ENCODE measurements at places on chromosomes 4 and X.

- no peak for DNase-seq
Observed at GRCh38 chrX:150649096-150649870, 43.9 kb upstream of the MTMR1 start.

- DNase-seq: no peak
Observed at GRCh38 chrX:7647831-7648230, 195.1 kb upstream of the VCX start.

DNA sequence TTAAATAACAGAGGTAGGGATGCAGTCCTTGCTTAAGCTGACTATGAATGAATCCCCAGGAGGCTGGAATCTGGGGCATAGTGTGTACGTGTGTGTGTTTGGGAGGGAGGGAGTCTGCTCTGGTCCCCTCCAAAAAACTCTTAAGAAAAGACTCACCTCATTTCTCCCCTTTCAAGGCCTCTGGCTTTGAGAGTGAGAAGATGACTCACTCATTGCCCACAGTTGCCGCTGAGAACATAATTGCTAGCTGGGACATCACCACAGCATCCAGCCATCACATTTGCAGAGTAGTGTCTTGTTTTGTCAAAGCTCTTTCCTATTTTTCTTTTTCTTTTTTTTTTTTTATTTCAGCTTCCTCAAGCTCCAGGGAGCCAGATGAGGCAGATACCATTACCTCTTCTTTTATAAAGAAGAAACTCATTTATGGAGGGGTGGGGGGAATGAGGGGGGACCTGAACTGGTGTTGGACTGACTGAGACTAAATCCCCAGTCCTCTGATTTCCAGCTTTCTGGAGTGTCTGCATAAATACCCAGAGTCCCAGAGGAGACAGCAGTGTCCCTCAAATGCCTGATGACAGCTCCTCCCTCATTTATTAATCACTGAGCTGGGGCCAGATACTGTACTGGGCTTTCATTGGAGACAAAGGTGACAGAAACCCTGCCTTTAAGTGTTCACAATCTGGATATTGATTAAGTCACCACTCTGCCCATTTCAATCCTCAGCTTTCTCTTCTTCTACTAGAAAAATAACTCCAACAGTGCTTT lies 61.9 kb upstream of the LAS1L start:
- peak; percentile 31 for DNase-seq

DNA sequence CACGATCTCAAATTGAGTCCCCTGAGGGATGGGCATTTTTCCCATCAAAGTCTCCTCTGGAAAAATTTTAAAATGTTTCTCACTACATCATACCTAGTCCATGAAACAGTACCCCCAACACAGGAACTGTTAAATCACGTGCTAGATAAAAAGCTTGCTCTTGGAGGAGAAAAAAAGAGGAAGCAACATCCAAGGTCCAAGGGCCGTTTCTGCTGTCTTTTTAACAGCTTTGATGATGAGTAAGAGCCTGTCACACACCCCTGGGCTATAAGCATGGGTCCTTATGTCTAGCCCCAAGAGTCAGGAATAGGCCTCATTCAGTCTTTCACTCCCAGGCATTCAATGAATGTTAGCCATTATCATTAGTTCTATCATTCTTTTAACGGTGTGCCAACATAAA lies 128.9 kb downstream of the SH3KBP1 start:
- DNase-seq: no peak

GRCh38 chrX:24428516-24428915 lies 36.6 kb upstream of the PDK3 start:
- DNase-seq: no peak

DNA sequence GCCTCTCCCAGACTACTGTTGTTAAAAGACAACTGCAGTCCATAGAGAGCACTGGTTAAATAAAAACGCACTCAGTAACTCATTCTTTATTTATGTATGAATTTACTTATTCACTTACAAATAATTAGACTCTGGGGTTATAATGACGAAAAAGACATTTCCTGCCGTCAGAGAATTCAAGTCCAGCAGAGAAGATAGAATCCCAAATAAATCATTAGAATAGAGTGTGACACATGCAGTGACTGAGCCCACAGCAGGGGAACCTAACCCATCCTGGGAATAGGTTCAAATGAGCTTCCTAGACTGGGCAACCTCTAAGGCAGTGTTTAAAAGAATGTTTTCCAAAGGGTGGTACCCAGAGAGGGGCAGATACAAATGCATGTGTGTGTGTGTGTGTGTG lies 53.9 kb downstream of the FGFBP1 start:
- no peak for DNase-seq

- DNase-seq: no peak
Observed at GRCh38 chr4:25919676-25920075, 5.7 kb downstream of the SMIM20 start.

DNA sequence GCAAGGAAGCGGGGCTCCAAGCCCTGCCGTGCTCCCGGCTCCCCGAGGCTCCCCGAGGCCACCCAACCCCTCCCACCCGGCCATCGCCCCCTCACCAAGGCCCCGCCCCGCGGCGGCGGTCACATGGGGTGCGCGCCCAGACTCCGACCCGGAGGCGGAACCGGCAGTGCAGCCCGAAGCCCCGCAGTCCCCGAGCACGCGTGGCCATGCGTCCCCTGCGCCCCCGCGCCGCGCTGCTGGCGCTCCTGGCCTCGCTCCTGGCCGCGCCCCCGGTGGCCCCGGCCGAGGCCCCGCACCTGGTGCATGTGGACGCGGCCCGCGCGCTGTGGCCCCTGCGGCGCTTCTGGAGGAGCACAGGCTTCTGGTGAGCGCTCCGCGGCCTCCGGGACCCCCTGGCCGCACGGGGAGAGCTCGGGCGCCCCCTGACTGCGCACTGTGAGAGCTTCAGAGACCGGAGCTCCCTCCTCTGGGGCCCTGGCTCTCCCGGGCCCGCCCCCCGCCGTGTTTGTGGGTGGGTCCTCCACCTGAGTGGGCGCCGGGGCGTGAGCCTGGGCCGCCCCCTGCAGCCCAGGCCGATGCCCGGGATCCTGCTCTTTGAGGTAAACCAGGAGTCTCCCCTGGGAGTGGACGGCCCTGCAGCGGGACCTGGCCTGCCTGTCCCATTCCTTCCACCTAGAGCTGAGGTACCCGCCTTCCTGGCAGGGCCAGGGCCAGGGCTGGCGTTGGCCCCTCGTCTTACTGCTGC lies at the start of gene IDUA:
IDUA (plus strand) TSS at position 166 of the 745 bp plus-strand sequence; CDS start at position 207, 41 bp downstream.
- peak; percentile 80 for DNase-seq

GRCh38 chr4:120549011-120549570 lies 373.4 kb downstream of the PRDM5 start:
- no peak for DNase-seq

GRCh38 chr4:139782926-139783522 lies 117.4 kb downstream of the MGST2 start:
- DNase-seq: no peak

- no peak for DNase-seq
Observed at GRCh38 chr4:172721659-172722058, 447.0 kb upstream of the GALNT7 start.

- no peak for DNase-seq
Observed at GRCh38 chr4:76987685-76988084, 38.1 kb downstream of the SEPTIN11 start.

GRCh38 chrX:72715546-72715945 lies 1.4 kb upstream of the PHKA1 start:
- no peak for DNase-seq

GRCh38 chr4:5045097-5045496 lies 6.2 kb upstream of the STK32B start:
- DNase-seq: no peak

DNA sequence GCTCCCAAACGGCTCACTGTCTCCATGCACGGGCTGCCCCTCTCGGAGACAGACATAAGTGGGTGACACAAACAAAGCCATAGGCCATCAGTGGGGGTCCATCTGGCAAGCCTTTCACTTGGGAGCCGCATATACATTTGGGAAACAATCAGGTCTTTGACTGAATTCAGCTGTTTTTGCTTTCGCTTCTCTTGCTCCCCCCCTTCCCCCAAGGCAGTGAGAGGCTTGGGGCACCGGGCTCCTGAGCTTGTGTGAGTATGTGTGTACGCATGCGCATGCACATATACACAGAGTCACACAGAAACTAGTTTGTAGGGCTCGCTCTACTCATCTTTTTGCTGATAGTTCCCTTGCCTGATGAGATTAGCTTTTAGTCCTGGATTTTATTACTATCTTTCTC lies 284.4 kb downstream of the AFF2 start:
- no peak for DNase-seq

DNA sequence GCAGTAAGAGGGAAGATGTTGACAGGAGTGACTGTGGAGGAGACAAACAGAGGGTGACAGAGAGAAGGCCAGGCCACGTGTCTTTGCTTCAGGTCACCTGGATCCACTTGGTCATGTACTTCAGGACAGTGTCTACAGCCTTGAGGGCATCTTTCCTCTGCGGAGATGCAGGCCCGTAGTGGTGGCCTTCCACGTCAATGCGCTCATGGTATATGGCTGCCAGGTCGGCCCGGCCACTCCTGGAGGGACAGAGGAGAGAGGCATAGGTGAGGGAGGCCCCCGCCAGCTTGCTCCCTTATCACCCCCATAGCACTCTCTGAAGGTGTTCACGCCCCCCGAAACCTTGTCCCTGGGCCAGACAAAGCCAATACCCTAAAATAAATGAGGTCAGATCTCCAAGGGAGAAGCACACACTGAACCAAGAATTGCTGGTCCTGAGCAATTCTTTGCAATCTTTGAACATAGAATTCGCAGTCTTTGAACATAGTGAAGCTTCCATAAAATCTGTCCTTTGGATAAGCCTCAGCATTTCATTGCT lies 99.9 kb downstream of the ENPP6 start:
- no peak for DNase-seq

GRCh38 chrX:119497185-119497584 lies 28.9 kb downstream of the SLC25A5 start:
- no peak for DNase-seq

DNA sequence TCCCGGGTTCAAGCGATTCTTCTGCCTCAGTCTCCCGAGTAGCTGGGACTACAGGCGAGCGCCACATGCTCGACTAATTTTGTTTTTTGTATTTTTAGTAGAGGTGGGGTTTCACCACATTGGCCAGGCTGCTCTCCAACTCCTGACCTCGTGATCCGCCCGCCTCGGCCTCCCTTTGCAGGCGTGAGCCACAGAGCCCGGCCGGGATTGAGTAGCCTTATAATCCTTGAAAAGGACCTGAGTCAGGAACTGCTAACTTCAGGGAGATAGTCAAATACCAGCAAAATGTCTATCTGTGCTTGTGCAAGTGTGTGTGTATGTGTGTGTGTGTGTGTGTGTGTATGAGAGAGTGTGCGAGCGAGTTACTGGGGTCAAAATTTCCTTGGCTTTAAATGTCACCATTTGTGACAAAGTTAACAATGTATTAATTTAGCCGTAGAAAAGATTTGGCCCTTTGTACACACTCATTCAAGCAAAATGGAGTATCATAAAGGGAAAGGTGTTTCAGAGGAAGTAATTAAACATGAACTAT lies 1.8 kb upstream of the KDM6A start:
- no peak for DNase-seq

DNA sequence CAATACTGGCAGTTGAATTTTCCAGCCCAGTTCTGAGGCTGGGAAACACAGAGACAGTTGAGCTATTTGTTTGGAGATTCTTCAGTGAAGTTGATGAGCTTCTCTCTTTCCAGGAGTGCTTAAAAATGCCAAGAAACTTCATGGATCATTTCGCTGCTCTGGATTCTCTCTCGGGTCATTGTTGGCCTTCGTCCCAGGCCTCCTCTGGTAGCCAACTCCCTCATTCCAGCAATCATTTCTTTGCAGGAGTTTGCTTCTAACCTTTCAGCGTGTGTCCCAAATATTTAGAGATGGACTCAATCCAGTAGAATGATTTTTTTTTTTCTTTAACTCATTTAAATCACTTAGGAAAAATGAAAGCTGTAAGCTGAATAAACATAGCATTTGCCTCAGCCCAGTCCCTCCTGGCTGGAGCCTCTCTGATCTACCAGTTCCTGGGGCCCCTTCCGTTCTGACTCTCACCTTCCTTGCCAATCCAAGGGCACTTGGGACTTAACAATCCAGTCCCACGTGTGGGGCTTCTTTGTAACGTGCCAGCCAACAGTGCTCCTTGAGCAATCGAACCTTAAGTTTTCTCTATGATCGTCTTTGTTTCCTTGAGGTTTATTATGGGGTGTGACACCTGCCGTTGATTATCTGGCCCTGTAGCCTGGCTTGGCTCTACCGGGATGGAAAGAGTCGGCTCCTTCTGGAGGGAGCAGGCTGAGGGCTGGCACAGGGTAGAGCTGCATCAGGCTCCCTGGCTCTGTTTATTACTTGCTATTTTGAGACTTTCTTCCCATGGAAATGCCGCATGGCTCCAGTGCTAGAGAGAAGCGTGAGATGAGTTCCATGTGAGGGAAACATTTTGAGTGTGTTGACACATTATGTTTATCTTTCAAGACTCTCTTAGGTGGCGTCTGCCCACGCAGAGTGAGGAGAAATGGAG lies 80.4 kb upstream of the GPC4 start:
- no peak for DNase-seq

GRCh38 chr4:129323658-129324057 lies 227.7 kb downstream of the C4orf33 start:
- no peak for DNase-seq

Measured in stimulated activated CD4-positive, alpha-beta T cell treated with anti-CD3 and anti-CD28 coated beads, Interleukin-1b, Interleukin-23, amount 100 ng/mL, for 4 hours (primary cell).